BE2C (cell line): ENCODE measurements at places on chromosomes 5 and 9.

GRCh38 chr5:163134061-163134460 lies 303.3 kb upstream of the CCNG1 start:
- no peak for DNase-seq

DNA sequence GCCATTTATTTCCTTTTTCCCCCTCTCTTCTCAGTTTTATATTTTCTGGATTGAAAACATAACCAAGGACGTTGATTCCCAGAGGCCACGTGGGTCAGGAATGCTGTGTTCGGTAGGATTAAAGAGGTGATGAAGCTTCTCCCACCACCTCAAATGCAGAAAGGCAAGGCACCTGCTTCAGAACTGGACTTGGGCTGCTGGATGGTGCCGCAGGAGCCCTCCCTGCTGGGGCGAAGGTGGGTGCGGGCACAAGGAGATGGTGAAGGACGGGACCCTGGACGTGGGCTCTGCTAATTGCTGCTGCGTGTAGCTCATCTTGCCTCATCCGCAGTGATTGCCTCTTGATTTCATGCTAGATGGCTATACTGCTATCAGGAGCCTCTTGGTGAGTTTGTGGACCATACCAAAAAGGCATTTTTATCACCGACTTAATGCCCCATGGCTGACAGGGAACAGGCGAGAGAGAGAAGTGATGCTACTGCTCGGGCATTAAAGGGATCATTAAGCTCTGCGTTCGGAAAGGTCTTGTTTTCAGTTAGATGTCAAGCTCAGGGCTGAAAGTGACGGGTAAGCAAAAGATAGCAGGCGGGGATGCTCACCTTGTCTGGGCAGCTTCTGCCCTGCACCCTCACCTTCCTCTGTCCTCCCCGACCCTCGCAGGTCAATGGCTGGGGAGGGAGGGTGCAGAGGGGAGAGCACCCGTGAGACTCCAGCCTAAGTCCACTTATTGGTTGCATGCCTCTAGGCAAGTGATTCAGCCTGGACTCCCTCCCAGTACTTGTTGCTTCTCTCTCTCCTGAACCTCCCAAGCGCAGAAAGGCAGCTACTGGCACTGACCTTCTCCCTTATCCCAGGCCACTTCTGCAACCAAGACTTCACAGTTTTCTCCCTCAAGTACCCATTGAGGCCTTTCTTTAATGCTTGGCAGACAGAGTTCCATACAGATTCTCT lies 71.6 kb upstream of the FSTL4 start:
- no peak for DNase-seq

- DNase-seq = no peak
Measured at GRCh38 chr5:114319236-114319635, 42.6 kb upstream of the KCNN2 start.

GRCh38 chr5:177996660-177997318 lies 747 bp upstream of the PROP1 start:
- DNase-seq = no peak

DNA sequence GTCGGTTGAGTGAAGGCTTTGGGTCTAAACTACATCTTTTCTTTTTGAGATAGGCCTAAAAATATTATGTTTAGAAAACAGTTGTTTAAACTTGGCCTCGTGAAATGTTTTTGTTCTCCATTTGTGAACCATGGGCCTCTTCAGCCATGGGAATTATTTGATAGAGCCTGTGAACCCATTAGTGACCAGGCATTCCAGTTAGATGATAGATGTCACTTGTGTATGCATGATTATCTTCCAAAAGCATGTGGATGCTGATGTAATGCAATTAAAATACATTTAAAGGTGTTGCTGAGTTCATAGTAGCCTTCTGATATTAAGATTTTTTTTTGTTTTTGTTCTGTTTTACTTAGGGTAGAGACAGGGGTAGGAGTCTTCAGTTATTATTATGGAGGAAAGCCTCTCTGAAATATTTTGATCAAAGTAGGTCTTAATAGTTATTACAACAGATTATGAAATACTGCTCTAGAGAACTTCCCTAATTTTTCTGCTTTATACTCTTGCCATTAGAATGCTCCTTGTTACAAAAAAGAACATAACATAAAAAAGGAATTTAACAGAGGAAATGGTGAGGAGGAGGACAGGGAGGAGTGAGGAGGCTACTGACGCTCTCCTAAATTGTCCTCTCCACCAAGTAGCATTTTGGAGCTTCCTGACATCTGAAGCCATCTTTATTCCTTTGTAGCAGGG lies 32.9 kb downstream of the CPEB4 start:
- DNase-seq = no peak

DNA sequence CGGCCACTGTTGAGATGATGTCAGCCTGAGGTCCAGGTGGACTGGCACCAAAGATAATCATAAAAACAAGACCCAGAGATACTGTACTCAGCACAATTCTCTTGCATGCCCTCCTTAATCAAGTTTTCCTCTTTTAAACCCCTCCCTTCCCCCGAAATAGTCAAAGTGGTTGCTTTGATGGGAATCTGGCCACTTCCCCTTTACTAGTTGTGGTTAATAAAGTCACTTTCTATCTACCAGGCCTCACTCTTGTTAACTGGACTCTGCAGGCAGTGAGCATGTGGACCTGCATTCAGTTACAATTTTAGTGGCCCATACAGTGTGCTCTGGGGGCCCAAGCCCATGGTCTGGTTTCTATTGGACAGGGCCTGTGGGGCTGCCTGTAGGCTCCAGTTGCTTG lies 17.5 kb downstream of the FBP2 start:
- DNase-seq = no peak
